ENCODE measurements at places on chromosomes 4 and X.

DNA sequence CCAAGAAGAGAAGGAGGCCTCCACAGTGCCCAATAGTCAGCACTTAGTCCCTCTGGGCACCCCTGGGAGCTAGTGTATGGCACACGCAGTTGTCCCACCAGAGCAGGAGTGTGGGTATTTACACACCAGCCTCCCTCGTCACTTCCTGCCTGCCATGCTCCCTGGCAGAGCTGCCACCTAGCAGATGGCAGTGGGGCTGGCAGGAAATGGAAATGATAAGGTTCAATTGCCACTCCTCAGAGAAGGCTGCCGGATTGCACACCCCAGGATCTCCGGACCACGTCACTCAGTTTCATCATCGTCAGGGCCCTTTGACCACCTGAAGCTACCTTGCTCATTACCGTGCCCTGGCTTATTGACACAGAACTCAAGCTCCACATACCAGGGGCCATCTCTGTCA is 173.3 kb upstream of the PSAPL1 start:
- no peak for DNase-seq

- DNase-seq = no peak
Observed at GRCh38 chrX:150569155-150569477, 695 bp downstream of the MTM1 start.

- DNase-seq = no peak
Observed at GRCh38 chr4:150818661-150819060, 196.4 kb downstream of the LRBA start.

- no peak for DNase-seq
Observed at GRCh38 chr4:26719954-26720552, 136.2 kb downstream of the TBC1D19 start.

DNA sequence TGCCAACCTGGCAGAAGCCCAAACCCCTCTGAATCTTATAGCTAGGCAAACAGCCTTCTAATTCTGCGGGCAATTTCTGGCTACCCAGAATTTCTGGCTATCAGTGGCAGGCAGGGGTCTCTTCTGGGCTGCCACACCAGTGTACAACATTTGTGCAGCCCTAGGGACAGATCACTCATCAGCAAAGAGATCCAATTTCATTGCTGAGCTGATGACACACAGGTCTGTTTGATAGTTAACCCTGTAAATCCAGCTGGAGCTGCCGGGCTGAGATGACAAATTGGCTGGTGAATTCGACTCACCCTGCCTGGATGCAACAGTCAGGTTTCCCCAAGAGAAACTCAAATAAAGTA is 2.4 kb downstream of the MID1 start:
- no peak for DNase-seq

DNA sequence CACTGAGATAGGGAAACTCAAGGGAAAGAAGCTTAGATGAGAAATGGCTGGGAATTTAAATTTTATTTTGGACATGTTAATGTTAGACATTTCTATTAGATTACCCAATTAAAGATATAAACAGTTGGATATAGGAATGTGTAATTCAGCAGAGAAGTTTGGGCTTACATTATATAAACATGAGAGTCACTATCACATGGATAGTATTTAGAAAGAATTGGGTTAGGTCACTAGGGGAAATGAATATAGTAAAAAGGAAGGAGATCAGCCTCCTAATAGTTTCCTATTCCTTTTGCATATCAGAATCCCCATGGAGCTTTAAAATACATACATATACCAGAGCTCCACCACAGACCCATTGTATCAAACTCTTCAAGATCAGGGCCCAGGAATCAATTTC is 19.6 kb upstream of the CXCL5 start:
- DNase-seq = no peak

- DNase-seq = no peak
Observed at GRCh38 chrX:38558686-38559085, 2.7 kb upstream of the TSPAN7 start.

- peak; percentile 41 for DNase-seq
Observed at GRCh38 chr4:182925298-182925757, 8.1 kb upstream of the DCTD start.

GRCh38 chr4:84614891-84615290 is 32.0 kb downstream of the CDS1 start:
- DNase-seq = no peak

Measured in stimulated activated CD4-positive, alpha-beta T cell treated with anti-CD3 and anti-CD28 coated beads, Interleukin-2, amount 100 ng/mL, for 48 hours (primary cell).